CD4-positive, alpha-beta T cell treated with Interferon alpha-2 for 1 hour (primary cell): ENCODE measurements at places on chromosomes 2 and 18.
A peak's percentile ranks its signal among the peaks of the same experiment; 100 is the strongest.

DNA sequence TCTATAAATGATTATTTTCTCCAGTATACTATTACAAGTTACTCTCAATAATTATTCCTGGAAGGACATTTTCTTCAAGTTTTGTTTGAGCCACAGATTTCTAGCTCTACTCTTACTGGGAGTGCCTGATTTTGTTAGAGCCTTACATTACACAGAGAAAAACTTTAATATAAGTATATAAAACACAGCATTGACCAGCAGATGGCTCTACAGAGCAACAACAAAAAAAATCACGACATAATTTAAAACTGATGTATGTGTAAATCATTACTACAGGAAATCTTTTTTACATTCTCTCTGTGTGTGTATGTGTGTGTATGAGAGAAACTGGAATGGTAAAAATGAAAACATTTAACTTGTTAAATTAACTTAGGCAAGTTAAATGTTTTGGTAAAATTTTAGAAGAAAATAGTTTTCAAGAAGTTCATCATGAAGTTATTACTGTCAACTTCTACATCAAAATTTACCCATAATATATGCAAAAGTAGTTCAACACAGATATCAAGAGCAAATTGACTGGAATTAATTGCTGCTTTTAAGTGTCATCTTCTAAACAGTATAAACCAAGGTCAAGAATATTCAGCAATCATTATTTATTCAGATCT, 103.3 kb downstream of the MDH1 start:
- no peak for DNase-seq

DNA sequence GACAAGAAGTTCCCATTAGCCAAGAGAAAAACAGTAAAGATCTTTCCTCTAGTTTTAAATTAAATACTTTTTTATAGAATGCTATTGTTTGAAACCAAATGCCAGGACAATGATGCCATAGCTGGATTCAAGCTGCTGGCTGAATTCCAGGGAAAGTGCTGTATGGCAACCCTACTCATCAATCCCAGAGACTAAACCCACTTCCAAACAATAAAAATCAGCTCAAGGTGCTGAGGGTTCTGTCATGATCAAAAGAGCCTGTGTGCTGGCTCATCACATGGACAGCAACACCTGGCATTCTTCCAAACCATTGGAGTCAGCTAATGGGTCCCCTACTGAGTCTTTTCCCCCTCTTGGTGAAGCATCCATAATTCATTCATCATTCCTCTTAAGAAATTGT, 53.7 kb upstream of the PARD3B start:
- DNase-seq = no peak

DNA sequence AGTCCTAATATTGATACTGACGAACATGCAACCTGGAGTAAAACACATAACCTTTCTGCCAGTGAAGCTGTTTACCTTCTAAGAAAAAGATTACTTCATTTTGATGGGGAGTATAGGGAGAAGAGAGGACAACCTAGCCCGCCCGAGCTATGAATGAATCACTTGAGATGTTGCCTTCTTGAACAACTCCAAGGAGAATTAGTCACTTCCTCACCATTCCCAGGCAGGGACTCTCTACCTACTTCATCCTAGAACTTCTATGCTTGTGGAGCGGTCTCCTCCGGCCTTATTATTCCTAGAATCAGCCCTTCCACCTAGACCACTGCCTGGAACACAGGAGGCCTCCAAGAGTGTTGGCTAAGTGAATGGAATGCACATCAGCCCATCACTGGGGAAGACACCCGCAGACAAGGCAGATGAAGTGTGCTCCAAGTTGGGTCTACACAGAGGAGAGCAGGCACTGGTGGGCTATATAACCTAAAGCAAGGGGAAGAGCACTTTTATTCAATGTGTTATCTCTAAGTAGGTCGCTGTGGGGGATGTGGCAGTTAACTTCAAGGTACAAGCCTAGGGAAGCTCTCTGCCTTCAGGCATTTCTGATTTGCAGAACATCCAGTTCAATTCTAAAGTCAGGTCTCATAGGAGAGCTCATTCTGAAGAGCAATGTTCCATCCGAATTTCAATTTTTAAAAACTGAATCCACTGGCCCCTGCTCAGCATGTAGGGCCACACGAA, 57.4 kb downstream of the STK39 start:
- no peak for DNase-seq

GRCh38 chr2:204673877-204674276, 128.6 kb downstream of the PARD3B start:
- no peak for DNase-seq

- DNase-seq = peak; percentile 75
These were observed 60.6 kb downstream of the SLC16A14 start for GRCh38 chr2:230007931-230008707.

GRCh38 chr2:209933499-209934483, 68.6 kb upstream of the RPE start:
- DNase-seq = no peak

- no peak for DNase-seq
These were observed 179.6 kb downstream of the FAM124B start for GRCh38 chr2:224222291-224222690.

GRCh38 chr2:46801731-46802664, 113.6 kb downstream of the MCFD2 start:
- DNase-seq = no peak

- DNase-seq = no peak
These were observed 2.2 kb downstream of the SETBP1 start for GRCh38 chr18:44682871-44683221.

- no peak for DNase-seq
These were observed 42.7 kb upstream of the CDH19 start for GRCh38 chr18:66646609-66647008.

- no peak for DNase-seq
These were observed 5.0 kb downstream of the TACR1 start for GRCh38 chr2:75194184-75194868.

DNA sequence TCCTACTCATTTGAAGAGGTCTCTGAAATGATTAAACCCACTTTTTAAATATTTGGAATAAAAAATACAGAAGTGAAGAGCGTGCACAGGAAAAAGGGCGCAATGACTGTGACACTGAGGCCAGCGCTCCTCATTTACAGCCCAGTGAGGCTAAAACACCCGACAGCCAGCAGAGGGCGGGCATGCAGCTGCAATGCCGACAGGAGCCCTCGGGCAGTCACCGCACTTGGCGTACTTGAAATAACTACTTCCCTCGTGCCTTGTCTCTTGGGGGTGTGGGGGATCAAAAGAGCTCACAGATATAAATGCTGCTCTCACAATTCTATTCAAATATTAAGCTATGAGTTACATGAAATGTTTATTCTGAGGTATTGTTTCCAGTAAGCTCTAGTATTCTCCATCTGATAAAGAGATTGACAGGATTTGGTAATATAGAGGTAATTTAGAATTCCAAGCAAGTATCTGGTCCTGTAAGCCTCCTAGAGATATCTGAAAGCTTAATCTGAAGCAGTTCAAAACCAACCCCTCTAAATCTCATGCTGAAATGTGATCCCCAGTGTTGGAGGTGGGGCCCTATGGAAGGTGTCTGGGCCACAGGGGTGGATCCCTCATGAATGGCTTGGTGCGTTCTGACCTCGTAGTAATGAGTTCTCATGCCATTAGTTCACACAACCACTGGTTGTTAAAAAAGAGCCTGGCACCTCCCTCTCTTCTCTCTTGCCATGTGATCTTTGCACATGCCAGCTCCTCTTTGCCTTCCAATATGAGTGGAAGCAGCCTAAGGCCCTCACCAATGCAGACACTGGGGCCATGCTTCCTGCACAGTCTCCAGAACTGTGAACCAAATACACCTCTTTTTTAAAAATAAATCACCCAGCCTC, 93.6 kb downstream of the ZAP70 start:
- DNase-seq = peak; percentile 76

- DNase-seq = no peak
These were observed 39.3 kb upstream of the NFATC1 start for GRCh38 chr18:79356435-79356834.

DNA sequence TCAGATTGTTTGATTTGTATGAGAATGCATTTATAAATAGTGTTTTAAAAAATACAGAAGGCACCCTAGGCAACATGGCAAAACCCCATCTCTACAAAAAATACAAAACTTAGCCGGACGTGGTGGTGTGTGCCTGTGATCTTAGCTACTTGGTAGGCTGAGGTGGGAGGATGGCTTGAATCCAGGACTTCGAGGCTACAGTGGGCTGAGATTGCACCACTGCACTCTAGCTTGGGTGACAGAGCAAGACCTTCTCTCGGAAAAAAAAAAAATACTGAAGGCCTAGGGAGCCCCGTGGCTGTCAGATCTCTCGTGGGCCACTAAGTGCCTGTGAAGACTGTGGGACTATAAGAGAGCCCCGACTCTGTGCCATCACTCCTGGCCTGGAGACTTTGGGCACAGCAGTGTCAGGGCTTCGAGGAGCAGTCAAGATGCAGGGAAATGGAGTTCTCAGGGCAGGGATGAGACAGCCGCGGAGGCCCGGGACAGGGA, 40.5 kb downstream of the MYO7B start:
- no peak for DNase-seq

GRCh38 chr18:1849386-1849785, 721.9 kb downstream of the METTL4 start:
- DNase-seq = no peak

DNA sequence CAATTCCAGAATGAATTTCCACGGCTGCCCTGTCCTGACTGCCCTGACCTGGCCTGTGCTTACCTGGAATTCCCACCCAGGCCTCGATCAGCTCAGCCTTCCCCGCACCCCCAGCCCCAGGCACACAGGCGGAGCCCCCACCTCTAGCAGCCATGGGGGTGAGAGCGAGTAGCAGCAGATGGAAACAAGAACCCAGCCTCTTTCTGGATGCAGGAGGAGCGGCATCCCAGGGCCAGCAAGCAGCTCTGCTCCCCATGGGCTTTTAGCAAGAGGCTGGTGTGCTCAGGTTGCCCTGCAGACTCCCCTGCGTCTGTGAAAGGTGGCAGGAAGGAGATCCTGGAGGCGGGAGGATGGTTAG, 101.8 kb downstream of the TPO start:
- no peak for DNase-seq
